ENCODE measurements at places on chromosomes 16 and 17.

DNA sequence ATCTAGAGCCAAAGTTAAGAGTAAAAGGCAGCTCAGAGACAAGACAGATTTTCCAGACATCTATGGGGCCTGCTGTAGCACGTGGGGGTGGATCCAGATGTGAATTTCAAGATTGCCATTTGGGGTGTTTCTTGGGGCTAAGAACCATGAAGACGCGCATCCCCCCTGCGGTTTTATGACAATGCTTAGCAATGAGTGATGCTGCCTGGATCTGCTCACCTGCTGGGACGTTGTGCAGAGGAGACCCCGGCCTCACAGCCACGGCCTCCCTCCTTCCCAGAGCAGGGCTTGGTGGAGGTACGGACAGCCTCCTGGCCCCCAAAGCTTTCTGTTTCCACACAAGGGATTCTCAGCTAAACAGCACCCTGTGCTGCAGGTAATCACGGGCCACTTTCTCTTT lies 151.5 kb upstream of the DYNLRB2 start:
- DNase-seq = no peak

DNA sequence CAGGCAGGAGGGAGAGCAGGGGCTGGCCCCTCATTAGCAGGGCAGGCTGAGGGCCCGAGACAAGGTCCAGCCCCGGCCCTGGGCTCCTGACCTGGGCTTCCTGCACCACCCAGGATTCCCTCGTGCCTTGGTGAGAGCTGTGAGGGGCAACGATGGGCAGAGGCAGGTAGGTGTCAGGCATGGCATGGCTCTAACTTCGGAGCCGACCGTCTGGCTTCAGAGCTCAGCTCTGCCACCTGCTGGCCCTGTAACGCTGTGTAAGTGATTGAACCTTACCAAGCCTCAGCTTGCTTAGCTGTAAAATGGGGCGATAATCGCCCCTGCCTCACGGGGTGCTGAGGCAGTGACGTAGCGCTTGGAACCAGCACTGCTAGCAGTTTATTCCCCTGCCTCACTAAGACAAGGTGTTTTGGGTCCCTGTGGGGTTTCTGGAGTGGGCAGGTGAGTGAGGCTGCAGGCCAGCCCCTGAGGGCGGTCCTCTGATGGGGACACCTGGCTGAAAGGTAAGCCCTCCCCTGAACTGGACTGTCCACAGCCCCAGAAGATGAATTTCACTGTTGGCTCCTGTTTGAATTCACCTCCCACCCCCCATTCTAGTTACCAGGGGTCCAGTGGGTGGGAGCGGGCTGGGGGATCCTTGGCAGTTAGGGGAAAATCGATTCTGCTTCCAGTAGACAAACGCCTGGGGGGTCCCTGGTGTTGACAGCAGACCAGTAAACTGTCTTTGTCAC lies 184.8 kb upstream of the GSE1 start:
- DNase-seq = no peak

- no peak for DNase-seq
Observed at GRCh38 chr16:17257426-17258023, 213.2 kb downstream of the XYLT1 start.

- no peak for DNase-seq
Observed at GRCh38 chr16:84041881-84042280, 714 bp downstream of the SLC38A8 start.

GRCh38 chr17:68248891-68249290 lies 1.0 kb downstream of the AMZ2 start:
- no peak for DNase-seq

GRCh38 chr17:80477647-80478478 lies 1.5 kb upstream of the NPTX1 start:
- no peak for DNase-seq

DNA sequence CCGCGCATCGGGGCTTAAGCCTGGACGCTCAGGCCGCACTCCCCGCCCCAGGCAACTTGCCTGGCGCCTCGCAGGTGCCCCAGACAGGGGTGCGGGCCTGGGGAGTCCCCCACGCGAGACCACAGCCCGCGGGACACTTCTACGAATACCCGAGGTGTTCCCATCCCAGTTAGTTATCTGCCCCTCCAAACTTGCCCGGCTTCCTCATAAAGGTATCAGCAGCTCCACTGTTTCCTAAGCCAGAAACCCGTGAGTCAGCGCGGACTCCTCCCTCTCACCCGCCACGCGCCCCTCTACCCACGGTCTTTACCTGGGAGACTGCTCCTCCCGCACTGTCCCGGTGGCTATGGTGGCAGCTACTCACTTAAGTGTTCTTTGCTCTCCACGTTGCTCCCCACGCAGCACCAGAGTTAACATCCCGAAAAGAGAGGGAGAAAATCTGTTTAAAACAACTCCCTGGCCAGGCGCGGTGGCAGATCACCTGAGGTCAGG lies 1.0 kb upstream of the CREBBP start:
- DNase-seq = no peak

GRCh38 chr17:78598013-78598471 lies 20.8 kb upstream of the DNAH17 start:
- no peak for DNase-seq

DNA sequence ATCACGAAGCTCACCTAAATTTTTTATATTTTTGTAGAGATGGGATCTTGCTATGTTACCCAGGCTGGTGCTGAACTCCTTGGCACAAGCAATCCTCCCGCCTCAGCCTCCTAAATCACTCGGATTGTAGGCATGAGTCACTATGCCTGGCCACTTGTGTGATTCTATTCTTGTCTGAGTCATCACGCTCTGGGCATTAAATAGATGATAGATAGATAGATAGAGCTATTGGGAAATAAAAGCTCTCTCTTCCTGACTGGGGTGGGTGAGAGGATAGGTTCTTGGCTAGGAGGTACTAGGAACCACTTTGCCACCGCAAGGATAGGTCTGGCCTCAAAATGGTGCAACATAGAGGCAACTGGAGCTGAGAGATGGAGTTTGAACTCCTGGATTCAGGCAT lies 21.4 kb upstream of the CACNG3 start:
- no peak for DNase-seq

DNA sequence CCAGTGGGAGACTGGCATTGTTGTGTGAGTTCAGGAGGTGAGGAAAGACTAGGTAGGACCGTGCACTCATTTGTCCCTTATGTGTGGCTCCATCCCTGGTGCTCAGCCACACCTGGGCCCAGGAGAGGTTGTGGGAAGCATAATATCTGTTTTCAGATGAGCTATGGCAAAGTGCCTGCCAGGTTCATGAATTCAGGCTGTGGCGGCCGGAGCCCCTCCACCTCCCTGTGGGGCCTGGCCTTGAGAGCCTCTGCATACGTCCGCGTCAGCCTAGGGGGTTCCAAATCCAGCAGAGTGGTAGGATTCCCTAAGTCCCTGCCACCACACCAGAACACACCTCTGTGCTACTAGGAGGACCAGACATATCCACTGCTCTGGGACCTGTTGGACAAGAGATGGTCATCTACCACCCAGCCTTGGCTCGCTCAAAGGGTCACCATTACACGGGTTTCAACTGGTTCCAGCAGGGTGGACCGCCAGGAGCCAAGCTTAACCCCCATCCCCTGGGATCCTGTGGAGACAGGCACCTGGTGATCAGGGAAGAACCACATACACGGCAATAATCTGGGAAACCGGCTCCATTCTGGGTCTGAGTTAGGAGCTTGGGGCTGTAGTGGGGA lies 2.0 kb downstream of the B3GNT9 start:
- DNase-seq = no peak

Data from stimulated activated CD8-positive, alpha-beta memory T cell treated with anti-CD3 and anti-CD28 coated beads, Interleukin-4, amount 100 ng/mL, for 1 hour (primary cell).